ENCODE measurements at places on chromosomes 7 and 10.

DNA sequence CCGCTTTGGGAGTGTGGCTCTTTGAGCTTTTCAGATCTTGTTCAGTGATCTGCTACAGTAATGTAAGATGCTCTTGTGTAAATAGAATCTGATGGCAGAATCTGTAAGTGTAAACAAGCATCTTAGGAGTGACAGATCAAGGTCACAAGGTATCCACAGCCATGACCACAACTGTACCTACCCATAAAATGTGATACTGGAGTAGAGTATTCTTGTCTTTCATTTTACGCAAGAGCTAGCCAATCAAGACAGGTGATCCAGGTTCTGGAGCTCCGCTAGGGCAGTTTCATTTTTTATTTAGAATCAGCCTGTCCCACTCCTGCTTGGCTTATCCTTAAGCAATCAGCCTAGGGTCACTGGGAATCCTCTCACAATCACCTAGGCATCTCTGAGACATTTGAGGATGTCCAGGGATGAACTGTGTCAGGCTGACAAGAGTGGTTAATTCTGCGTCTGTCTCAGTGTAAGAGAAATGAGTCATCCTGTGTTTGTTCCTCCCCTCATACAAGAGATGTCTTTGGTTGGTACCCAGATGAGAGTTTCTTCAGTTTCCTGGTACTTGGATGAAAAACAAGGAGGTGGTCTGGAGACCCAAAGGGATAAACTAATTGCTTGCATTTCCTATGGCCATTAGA is 13.6 kb downstream of the ZNF138 start:
- no peak for DNase-seq

DNA sequence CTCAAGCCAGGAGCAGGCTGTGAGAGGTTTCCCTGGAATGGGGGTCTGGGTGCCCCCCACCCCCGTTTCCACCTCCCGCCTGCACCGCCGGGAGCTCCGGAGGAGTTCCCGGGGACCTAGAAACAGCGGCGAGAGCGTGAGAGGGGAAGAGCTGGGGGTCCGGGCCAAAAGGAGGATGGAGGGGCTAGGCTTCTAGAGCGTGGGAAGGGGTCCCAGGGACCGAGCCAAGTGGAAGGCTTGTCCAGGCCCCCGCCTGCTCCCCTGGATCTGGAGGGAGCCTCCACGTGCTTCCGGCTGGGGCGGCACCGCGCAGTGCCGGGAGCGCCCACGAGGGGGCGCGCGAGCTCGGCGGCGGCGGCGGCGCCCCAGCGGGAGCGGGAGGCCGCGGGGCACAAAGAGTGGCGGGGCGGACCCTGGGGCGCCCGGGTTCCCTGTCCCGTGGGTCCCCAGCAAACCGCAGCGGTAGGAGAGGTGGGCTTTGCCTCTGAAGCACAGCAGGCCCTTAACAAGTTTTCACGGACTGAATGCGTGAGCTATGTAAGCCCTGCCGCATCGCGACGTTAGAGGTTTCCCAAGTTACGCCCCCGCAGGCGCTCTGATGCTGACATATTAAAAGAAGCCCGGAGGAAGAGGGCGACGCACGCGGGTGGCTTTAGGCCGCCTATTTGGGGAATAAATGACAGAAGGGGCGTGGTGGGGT is 104.4 kb upstream of the LRRC4 start:
- peak; percentile 82 for DNase-seq

DNA sequence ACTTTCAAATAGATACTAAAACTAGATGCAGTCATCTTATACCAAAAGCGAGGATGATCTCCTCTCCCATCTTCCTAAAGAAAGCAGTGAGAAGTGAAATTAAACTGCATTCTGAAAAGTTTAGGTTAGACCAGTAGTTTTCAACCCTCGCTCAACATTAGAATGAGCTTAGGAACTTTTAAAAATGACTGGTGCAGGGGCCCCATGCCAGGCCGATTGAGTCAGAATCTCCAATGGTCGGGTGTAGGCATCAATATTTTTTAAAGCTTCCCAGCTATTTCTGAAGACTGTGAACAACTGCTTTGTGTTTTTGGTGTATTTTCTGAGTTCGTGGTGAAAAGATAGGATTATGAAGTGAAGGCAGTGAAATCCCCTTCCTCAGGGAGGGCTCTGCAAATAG is 146.0 kb downstream of the VTI1A start:
- DNase-seq = peak; percentile 7

DNA sequence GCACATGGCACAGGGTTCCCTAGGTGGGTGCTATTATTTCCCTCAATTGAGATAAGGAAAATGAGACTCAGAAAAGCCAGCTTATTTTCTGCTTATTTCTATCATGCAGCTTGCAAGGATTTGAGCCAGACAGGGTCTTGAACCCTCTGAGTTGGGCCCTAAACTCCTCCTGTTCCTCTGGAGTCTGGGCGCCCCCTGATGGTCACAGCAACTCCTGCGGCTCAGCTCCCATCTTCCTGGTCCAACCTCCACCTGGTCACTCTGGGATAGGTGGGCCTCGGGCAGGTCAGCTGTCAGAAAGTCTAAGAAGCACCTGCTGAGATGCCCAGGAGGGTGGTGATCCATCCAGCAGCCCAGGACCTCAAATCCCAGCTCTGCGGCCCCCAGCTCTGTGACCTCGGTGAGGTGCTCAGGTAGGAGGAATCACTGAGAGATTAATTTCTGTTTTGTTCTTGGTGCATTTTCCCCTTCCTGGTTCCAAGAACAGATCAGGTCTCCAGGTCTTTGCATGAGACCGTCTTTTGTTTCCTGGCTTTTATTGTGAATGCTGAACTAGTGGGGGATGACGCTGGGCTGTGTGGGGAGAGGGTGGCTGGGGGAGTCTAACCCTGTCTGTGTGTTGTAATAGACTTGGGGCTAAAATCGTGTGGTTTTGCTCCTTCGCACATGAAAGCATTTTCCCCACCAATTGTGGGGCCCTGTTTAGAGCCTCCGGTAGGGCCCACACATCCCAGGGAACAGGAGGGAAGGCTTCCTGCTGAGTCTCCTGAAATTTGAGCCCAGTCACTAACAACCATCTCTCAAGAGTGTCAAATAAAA is 32.8 kb downstream of the TMEM130 start:
- no peak for DNase-seq

DNA sequence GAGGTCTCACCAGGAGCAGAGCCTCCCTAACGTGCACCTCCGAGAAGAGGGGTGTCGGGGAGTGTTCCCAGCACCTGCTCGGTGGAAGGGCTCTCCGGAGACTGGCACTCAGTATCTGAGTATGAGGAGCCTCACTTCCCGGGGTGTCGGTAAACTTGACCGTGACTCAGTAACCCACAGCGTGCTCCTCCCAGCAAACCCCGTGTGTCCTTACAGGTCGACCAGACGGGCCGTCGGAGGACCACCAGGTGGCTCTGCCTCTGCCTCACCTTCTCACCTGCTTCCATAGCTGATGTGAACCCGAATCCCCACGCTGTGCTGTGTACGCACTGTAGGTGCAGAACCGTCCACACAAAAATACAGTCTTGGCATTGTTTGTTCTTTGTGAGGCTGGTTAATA is 29.0 kb upstream of the KNDC1 start:
- no peak for DNase-seq

DNA sequence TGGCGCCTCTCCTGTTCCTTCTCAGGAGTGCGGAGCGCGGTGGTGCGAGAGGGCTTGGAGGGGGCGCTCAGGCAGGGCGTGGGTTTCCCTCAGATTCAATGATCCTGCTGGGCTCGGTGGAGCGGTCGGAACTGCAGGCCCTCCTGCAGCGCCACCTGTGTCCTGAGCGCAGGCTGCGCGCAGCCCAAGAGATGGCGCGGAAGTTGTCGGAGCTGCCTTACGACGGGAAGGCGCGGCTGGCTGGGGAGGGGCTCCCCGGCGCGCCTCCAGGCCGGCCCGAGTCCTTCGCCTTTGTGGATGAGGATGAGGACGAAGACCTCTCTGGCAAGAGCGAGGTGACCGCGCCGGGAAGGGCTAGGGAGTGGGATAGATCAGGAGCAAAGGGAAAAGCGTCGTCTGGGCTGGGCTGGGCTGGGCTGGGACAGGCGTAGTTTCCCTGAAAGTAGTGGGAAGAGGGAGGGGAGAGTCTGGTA is 17.0 kb downstream of the FAM131B start:
- no peak for DNase-seq

GRCh38 chr7:27143950-27144780 is 684 bp upstream of the HOXA5 start:
- no peak for DNase-seq

GRCh38 chr7:4906682-4907081 is 23.2 kb upstream of the RADIL start:
- DNase-seq = no peak

DNA sequence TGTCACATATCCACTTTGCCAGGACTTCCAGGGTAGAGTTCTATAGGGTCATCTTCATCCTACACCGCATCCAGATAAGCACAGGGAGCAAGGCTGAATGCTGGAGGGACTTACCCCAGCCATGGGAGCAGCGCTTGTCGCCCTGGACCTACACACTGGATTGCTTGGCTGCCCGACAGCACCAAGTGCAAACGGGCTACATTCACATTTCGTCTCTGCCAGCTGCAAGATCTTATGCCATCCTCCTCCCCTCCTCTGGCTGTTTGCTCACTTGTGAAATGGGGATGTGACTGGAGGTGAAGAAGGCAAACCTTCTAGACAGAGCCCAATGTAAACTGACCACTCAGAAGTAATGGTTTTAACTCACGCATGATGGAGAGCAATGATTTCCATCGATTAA is 1.0 kb downstream of the DDC start:
- no peak for DNase-seq

- no peak for DNase-seq
These were observed 251.7 kb downstream of the ZMYND11 start for GRCh38 chr10:386771-387592.

DNA sequence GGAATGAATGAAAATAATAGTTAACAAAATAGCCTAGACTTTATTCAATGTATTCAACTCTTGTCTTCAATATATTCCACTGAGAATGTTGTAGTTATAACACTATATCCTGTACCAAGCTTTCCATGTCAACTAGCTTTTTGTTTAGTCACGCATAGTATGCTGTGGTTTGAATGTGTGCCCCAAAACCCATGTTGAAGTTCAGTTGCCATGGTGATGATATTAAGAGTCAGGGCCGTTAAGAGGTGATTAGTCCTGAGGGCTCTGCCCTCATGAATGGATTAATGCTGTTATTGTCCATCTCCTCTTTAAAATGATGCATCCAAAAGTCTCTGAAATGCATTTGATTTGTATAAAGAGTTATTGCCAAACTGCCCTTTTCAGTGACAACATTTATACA is 887.6 kb downstream of the NRG3 start:
- no peak for DNase-seq

DNA sequence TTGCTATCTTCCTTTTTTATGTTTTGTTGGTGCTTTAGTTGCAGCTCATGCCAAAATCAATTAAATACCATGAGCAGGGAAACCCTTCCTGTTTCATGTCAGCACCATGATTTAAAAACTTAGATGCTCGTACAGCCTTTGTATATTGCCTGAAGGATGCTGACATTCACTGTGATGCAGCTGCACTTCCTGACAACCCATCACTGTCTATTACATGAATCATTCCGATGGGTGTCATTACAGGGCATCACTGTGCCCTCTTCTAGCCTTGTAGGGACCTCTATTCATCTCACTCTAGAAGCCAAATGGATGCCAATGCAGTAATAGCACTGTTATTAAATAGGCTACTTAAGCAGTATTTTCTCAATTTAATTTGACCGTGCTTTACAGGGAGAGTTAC is 18.3 kb upstream of the ITGB1 start:
- no peak for DNase-seq

- DNase-seq = no peak
These were observed 30.5 kb downstream of the SLC13A4 start for GRCh38 chr7:135697276-135698049.

DNA sequence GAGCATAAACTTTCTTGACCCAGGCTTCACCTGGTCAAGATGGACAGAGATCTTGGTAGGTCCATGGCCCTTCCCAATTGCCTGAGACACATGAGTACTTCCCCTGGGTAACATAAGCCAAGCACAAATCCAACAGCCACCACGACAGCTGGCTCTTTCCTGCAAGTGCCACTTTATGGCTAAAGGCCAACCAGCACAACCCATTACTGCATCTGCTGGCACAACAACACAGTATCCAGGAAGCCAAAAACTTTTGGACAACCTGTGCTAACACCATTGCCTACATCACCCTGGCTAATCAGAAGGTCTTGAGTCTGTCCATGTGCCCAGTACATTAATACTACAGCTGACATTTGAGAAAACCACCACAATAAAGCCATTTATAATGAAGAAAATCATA is 548.0 kb upstream of the SEMA3D start:
- DNase-seq = no peak

DNA sequence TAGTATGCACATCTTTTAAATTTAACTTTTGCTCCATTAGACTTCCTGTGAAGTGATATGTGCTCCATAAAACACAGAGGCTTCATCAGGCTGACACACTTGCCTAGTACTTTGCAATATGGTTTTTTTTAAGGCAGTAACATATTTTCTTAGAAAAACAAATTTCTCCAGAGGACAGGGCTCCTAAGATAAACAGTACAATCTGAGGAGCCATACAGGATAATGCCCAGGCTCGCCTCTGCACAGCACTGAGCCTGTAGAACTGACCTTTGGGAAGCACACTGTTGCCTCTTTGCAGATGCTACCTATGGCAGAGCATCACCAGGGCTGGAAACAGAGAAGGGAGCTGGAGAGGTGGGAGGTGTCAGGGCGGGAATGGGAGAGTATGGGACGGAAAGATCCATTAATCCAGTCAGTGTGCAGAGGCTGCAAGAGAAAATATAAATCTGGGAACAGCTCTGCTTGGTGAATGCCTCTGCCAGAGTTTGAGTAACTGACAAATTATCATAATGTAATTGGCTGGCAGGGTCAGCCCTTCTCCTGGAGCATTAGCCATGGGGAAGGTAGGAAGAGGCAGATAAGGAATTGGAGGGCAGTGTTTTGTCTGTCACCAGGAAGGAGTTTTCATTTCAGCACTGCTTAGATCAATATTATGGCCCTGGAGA is 132.3 kb downstream of the CREB5 start:
- DNase-seq = no peak

DNA sequence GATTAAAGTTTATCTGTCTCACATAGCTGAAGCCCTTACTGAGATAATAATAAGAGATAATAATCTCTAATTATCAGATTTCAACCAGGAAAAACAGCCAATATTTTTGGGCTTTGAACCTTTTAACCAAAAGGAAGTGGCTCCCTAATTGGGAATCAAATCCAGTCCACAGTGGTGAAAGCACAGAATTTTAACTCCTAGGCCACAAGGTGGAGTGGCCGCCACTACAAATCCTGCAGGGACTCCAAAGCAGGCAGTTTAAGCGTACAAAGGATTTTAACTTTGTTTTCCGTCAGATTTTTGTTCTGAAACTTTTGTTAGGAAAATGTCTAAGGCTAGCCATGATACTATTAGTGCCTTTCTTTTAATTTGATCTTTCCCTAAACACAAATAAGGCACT is 99.6 kb upstream of the CCNY start:
- peak; percentile 20 for DNase-seq

DNA sequence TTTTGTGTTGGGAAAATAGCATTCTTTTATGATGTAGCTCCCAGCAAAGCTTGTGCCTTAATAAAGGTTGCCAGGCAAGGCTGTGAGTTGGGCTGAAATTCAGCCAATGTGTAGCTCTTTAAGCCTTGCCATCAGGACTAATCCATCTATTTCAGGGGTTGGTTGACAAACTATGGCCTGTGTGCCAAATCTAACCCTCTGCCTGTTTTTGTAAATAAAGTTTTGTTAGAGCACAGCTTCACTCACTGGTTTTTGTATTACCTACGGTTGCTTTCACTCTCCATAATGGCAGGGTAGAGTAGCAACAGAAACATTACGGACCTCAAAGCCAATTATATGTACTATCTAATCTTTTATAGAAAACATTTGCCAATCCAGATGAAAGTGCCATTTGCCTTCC is 638.1 kb upstream of the POT1 start:
- DNase-seq = no peak

GRCh38 chr10:71068861-71069271 is 143.5 kb upstream of the UNC5B start:
- DNase-seq = peak; percentile 64
